ENCODE measurements at places on chromosomes 4 and X. TPM values are rescaled to one million over a fixed set of nuclear protein-coding genes. Genes with fewer than 3 reads are reported as not detected.

DNA sequence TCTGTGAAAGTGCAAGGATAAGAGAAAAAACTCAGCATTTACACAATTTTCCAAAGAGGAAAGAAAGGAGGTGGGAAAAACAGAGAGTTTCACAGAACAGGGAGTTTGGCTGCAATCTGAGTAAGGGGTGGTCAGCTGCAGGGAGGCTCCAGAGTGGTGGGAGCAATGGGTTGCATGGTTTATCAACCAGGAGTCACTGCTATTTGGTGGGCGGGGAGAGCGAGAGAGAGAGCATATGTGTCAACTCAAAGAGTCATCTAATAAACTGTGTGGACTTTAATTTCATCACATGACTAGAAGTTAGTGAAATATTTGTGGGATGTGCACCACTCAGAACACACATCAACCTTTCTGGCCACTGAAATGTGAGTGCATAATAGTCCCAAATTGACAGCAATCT lies 94.6 kb downstream of the FAM13A start:
- no peak for DNase-seq

GRCh38 chr4:105710678-105711077 lies 2.1 kb downstream of the GSTCD start:
- DNase-seq: no peak

DNA sequence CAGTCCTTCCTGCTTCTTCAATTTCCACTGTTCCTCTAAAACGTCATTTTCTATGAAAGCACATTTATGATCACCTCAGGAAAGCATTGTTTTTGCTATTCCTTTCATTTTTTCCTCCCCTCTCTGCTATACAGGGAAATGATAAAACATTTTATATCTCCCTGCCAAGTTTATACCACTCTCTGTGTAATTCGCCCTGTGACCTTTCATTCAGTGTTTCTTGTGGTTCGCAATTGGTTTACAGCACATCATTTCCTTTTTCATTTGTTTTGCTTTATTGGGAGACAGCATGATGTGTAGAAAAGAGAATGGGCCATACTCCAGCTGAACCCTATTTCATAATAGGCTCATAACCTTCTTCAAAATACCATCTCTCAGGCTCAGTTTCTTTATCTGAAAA lies 99.9 kb upstream of the RAPGEF2 start:
- DNase-seq: no peak

DNA sequence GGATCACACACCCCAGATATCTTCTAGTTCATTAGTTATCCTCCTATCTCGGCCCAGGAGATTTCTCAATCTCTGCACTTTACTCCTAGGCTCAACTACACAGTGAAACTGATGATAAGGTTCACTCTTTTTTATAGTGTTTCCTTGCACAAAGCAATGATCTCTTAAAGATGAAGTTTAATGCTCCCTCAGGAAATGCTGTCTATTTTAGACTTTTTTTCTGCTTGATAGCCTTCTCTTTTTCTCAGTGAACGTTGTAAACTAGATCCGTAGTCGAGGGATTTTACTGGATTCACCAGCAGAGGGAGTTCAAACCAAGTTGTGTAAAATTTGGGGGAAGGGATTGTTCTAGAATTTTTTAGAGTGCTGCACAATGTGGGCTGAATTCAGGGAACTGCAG lies 269.6 kb downstream of the GBA3 start:
- no peak for DNase-seq

GRCh38 chr4:53647547-53647946 lies 56.3 kb upstream of the LNX1 start:
- no peak for DNase-seq

The IL3RA gene
- not detected for total RNA-seq

DNA sequence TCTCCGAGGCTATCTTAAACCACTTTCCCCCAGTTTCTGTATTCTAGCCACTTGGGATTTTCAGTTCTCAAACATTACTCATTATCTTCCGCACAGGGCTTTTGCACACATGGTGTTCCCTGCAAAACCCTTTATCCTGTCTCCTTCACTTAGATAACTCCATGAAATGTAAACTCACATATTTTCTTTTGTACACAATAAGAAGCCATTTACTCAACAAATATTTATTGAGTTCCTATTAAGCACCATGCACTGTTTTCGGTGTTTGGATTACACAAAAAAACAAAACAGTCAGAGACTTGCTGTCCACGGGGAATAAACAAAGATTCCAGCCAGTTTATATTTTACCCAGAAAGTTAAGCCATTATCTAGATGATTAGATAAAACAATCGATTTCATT lies 42.5 kb upstream of the UNC5C start:
- DNase-seq: no peak

- no peak for DNase-seq
Measured at GRCh38 chr4:95524184-95524583, 24.6 kb downstream of the UNC5C start.

The TEX13C gene
- not detected for total RNA-seq

GRCh38 chr4:107978716-107979451 lies 10.8 kb upstream of the HADH start:
- no peak for DNase-seq

GRCh38 chr4:72909461-72909860 lies 160.1 kb downstream of the COX18 start:
- DNase-seq: no peak

DNA sequence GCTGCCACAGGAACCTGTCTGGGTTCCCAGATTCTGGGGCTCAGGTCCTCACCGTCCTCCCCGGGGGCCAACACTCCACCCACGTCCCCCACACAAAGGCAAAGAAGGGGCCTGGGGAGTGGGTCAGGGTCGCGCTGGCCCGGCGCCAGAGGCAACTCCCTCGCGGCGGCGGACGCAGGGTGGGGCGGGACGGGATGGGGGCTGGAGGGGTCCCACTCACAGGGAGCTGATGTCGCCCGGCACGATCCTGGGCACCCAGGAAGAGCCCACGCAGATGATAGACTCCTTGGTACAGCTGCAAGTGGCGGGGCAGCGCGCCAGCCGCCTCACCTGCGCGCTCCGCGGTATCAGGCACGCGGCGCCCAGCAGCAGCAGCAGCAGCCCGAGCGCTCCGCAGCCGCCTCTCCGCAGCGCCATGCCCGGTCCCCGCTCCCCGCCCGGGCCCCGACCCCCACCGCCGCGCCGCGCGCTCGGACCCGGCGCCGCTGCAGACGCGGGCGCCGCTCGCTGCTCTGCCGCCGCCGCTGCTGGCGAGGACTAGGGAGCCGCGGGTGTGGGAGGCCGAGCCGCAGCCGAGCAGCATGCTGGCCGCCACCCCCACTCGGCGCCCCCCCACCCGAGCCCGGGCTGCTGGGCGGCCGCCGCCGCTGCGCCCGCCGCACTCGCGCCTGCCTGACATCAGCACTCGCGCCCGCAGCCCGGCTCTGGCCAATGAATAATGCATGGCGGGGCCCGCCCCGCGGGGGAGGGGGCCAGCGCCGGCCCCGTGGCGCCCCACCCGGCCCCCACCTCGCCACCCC lies at the start of gene LGI2:
LGI2 (minus strand) TSS at position 670 of the 800 bp plus-strand sequence; CDS start at position 417, 253 bp downstream.
- DNase-seq: no peak

The NWD2 gene
- total RNA-seq: not detected

GRCh38 chrX:55907968-55908607 lies 190.5 kb downstream of the RRAGB start:
- peak; percentile 83 for DNase-seq

GRCh38 chr4:175330236-175330635 lies 412.1 kb downstream of the ADAM29 start:
- DNase-seq: no peak

DNA sequence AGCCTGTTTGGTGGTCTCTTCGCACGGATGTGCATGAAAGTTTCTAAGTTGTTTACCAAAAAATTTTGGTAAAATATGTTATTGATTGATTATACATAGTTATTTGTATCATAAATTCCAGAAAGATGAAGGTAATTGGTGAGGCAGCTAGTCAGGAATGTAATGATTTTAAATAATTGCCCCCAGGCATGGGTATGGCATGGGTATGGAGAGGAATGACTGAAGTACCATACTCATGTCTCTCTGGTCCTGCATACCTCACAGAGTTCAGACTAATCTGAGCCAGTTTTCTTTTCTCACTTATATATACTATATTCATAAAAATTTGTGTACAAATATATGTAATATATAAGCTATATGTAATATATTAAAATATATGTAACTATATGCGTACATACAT lies 329.0 kb upstream of the TECRL start:
- no peak for DNase-seq

The PARM1 gene
- not detected for total RNA-seq

DNA sequence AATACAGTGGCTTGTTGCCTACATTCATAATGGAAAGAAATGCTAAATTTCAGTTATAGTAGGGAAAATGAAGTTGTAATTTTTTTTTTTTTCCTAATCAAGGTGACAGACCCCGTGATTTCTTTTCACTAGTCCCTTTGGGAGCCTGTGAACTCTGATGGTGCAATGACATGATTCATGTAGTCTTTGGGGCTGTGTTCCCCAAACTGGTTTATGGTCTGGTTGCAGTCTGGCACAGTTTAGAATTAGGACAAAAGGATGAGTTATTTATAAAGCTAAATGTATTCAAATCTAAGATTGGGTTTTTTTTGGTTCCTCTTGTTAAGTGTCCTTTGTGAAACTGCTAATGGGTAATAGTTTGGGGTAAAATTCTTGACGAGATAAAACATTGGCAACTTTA lies 66.0 kb downstream of the REPS2 start:
- no peak for DNase-seq

The MAGEA8 gene
- not detected for total RNA-seq

GRCh38 chr4:55933611-55934010 lies 15.1 kb upstream of the CEP135 start:
- DNase-seq: no peak

The PABPC4L gene
- 3.1 TPM for total RNA-seq

DNA sequence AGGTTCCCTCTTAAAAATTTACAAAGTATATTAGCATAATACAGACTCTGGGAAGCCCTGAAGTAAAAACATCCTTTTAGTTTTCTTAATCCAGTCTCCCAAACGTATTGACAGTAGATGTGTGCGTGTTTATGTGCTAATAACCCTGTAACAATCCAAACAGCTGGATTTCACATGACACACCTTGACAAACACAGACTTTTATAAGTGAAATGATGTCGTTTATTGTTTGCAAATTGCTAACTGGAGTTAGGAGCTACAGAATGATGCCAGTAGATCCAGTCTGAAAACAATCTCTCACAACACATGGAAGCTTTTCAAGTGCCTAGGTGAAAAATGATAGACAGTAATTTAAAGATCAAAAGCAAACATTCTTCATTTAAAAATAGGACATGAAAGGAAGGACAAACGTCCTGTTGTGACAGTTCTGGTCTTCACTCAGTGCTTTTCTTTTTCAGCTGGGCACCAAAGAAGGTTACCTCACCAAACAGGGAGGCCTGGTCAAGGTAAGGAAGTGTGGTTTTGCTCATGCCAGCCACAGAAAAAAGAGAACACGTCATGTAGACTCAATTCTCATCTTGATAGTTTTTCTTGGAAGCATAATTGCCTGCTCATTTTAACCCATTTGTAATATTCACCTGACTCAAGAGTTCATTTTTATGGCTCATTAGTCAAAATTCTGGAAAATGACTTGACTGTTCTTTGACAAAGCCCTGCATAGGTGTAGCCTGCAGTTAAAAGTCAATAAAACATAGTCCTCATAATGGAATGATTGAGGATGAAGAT lies 32.9 kb downstream of the LAMTOR3 start:
- DNase-seq: no peak

The TSPAN5 gene
- 66.0 TPM for total RNA-seq

The TLL1 gene
- 39.2 TPM for total RNA-seq

DNA sequence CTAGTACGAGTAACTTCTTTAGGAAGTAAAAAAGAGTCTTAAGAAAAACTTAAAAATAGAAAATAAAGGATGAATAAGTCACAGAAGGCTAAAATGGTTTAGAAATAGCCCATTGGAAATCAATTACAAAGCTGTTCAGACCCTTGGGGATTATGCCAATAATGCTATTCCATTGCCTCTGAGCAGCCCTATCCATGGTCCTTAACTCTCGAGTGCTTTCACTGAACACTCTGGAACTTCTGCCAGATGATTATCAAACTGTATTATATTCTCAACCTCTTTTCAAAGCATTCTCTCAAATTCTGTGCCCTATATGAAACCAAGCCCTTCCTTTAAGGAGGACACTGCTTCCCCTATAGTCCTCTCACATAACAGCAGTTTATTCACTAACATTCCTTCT lies 17.0 kb downstream of the SLC9B1 start:
- no peak for DNase-seq

The P2RY10 gene
- not detected for total RNA-seq

DNA sequence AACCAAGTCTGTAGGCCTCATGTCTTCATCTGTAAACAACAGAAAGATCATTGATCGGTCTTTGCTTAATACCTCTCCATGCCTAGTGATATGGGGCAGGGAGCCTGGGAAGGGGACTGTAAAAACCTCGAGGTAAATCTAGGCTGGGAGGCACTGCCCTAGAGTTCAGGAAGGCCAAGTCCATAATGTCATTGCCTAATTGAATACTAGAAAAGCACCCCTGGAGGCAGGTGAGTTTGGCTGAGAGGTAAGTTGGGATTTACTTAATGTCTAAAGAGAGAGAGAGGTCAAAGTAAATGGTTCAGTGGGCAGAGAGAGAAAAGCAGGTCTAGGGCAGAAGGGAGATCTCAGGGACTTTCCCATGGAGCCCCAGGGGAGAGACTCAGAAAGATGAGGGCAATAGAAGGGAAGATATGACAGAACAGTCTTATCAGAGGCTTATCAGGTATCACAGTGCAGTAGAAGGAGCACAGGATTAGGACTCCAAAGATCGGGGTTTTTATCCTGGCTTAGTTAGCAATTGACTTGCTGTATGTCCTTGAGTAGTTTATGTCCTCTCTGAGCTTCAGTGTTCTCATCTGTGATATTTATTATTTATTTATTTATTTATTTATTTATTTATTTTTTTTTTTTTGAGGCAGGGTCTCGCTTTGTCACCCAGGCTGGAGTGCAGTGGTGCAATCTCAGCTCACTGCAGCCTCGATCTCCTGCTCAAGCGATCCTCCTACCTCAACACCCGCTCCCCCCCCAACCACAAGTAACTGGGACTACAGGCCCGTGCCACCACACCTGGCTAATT lies 85.2 kb downstream of the SLC16A2 start:
- no peak for DNase-seq

The PLAC1 gene
- total RNA-seq: not detected

GRCh38 chr4:89358935-89359638 lies 51.5 kb upstream of the GPRIN3 start:
- no peak for DNase-seq

The CCNA2 gene
- total RNA-seq: 10.6 TPM

Measured in osteocyte (in vitro differentiated cells).